ENCODE measurements at places on chromosomes 5 and 9.

DNA sequence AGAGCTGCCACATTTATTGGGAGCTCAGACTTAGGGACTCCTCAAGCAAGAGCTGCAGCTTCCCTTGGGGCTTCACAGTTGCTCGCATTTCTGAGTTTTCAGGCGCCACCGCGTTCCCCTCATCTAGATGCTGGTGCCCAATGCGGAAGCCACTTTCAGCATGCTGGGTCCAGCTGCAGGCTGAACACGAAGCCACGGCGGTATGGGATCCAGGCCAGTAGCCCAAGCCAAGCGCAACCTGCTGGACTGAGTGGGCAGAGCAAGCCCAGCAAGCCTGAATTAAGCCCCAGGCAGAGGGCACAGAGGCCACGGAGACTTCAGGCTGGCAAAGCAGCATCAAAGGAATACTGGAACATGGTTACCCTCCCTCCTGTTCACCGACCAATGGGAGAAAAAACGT is 391.5 kb downstream of the HTR1A start:
- no peaks in the 10 kb centered on the region for H3K27me3 ChIP-seq
- no peak overlapping the region for H3K4me3 ChIP-seq
- no peak for DNase-seq
- H3K36me3 ChIP-seq: no peaks in the 10 kb centered on the region
- H3K27ac ChIP-seq: no peak overlapping the region
- no peaks in the 10 kb centered on the region for H3K4me1 ChIP-seq

GRCh38 chr5:138698713-138699112 is 54.5 kb upstream of the CTNNA1 start:
- H3K4me3 ChIP-seq: no peak overlapping the region
- no peak overlapping the region for H3K27ac ChIP-seq
- H3K27me3 ChIP-seq: no peaks in the 10 kb centered on the region
- no peaks in the 10 kb centered on the region for H3K4me1 ChIP-seq

- no peaks in the 10 kb centered on the region for H3K27me3 ChIP-seq
- H3K27ac ChIP-seq: no peak overlapping the region
- no peak for DNase-seq
Measured at GRCh38 chr5:167953151-167953798, 338.2 kb upstream of the WWC1 start.

GRCh38 chr9:20314981-20315380 is 307.3 kb downstream of the MLLT3 start:
- no peak for DNase-seq
- H3K27ac ChIP-seq: no peak overlapping the region
- no peaks in the 10 kb centered on the region for H3K27me3 ChIP-seq
- H3K4me3 ChIP-seq: no peak overlapping the region
- H3K4me1 ChIP-seq: peaks cover 37% of the 10 kb centered on the region

- no peaks in the 10 kb centered on the region for H3K36me3 ChIP-seq
- no peaks in the 10 kb centered on the region for H3K4me1 ChIP-seq
- H3K27ac ChIP-seq: no peak overlapping the region
- peaks cover 63% of the 10 kb centered on the region for H3K27me3 ChIP-seq
Measured at GRCh38 chr9:113129884-113130283, 20.9 kb upstream of the SLC31A2 start.

- no peak overlapping the region for H3K4me3 ChIP-seq
- H3K4me1 ChIP-seq: no peaks in the 10 kb centered on the region
- H3K27ac ChIP-seq: no peak overlapping the region
Measured at GRCh38 chr5:81188962-81189361, 44.2 kb upstream of the CKMT2 start.

DNA sequence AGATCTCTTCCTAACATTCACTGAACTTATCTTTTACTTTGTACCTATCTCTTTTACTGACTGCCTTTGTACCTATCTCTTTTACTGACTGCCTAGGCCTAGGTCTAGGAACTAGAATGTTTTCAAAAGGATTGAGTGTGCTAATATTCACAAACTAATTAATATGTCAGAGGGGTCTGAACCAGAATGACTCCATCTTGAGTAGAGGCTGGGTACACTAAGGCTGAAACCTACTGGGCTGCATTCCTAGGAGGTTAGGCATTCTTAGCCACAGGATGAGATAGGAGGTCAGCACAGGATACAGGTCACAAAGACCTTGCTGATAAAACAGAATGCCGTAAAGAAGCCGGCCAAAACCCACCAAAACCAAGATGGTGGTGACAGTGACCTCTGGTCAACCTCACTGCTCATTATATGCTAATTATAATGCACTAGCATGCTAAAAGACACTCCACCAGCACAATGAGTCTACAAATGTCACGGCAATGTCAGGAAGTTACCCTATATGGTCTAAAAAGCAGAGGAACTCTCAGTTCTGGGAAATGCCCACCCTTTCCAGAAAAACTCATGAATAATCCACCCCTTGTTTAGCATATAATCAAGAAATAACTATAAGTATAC is 2.5 kb upstream of the RHOBTB3 start:
- H3K27me3 ChIP-seq: no peaks in the 10 kb centered on the region
- no peak for DNase-seq
- H3K4me3 ChIP-seq: no peak overlapping the region

DNA sequence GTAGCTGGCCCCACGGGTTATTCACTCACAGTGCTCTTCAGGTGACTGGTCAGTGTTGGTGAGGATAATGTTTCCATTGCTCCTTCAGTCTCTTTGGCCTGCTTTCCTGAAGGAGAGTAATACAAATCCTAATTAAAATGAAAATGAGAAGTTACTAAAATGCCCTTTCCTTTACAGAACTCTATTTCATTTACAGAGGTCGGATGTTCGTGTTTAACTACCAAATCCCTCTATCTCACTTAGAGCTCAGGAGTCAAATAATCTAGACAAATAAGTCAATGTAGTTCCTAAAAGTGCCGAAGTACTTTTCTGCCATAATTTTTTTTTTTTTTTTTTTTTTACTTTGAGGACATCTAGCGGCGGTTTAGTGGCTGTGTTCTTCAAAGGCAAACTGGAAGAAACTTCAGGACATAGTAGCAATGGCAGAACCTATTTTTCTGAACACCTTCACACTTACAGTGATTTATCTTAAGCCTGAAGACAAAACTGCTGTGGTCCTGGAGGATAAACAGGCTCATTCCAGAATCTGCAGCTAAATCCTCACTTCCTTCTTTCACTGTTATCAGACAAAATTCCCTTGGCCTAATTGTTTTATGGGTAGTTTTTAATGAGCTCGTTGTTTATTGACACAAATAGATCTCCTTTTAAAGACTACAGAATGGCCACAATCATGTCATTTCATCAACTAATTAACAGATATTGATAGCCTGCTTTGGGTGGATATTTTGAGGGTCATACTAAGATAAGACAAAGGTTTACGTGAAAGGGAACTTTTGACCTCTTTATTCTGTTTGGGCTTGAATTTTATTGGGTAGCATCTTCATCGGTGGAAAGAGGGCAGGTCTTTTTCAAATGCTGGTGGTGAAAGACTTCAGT is 207.6 kb upstream of the DMRTA1 start:
- H3K27ac ChIP-seq: no peak overlapping the region
- DNase-seq: no peak
- H3K4me3 ChIP-seq: no peak overlapping the region
- H3K36me3 ChIP-seq: no peaks in the 10 kb centered on the region

DNA sequence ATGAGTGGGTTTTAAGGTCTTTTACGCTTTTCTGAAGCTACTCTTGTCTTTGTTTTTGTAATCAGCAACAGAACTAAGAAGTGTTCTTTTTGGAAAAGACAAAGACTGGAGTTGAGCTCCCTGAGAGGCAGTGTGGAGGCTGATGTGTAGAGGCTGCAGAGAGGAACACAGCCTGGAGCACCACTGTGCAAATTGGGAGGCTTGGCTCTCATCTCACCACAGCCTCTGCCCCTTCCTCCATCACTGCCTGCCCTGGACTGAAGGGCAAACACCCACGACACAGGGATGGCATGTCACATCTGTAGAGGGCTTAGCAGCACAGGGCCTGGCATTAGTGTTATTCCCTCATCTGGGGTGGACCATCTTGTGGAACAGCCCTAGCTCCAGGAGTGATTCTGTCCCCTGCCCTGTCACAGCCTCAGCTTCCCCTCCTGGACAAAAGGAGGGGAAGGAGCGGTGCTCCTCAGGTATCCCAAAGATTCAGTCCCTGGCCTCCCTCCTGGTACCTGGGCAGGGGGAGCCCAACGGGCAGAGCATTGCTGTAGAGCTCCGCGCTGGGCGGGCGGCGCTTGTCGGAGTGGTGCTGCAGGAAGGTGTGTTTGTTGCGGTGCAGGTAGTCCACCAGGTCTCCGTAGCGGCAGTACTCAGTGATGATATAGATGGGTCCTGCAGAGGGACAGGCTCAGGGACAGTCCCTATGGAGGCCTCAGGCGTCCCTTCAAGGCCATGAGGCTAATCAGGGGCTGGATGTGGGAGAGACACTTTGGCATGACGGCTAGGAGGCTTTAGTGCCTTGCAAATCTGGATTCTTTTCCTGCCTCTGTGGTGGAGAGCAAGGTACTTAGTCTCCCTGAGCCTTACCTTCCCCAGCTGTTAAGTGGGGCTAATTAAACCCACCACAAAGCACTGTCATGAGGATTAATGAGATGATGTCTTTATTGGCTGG is 32.8 kb downstream of the PDGFRB start:
- DNase-seq: no peak
- no peaks in the 10 kb centered on the region for H3K36me3 ChIP-seq
- H3K27ac ChIP-seq: no peak overlapping the region
- no peak overlapping the region for H3K4me3 ChIP-seq
- no peaks in the 10 kb centered on the region for H3K27me3 ChIP-seq
- H3K4me1 ChIP-seq: no peaks in the 10 kb centered on the region

GRCh38 chr9:21811914-21812313 is 9.5 kb downstream of the MTAP start:
- no peaks in the 10 kb centered on the region for H3K4me1 ChIP-seq
- H3K27me3 ChIP-seq: no peaks in the 10 kb centered on the region
- no peak overlapping the region for H3K4me3 ChIP-seq
- peaks cover under 1% of the 10 kb centered on the region for H3K36me3 ChIP-seq

GRCh38 chr5:30505014-30505886 is 688.2 kb upstream of the CDH6 start:
- DNase-seq: no peak
- no peaks in the 10 kb centered on the region for H3K27me3 ChIP-seq
- H3K4me1 ChIP-seq: no peaks in the 10 kb centered on the region
- H3K4me3 ChIP-seq: no peak overlapping the region
- H3K36me3 ChIP-seq: no peaks in the 10 kb centered on the region

GRCh38 chr5:149019679-149020078 is 43.2 kb downstream of the SH3TC2 start:
- H3K27me3 ChIP-seq: no peaks in the 10 kb centered on the region
- no peaks in the 10 kb centered on the region for H3K36me3 ChIP-seq
- no peak overlapping the region for H3K27ac ChIP-seq
- H3K4me1 ChIP-seq: no peaks in the 10 kb centered on the region
- no peak for DNase-seq

DNA sequence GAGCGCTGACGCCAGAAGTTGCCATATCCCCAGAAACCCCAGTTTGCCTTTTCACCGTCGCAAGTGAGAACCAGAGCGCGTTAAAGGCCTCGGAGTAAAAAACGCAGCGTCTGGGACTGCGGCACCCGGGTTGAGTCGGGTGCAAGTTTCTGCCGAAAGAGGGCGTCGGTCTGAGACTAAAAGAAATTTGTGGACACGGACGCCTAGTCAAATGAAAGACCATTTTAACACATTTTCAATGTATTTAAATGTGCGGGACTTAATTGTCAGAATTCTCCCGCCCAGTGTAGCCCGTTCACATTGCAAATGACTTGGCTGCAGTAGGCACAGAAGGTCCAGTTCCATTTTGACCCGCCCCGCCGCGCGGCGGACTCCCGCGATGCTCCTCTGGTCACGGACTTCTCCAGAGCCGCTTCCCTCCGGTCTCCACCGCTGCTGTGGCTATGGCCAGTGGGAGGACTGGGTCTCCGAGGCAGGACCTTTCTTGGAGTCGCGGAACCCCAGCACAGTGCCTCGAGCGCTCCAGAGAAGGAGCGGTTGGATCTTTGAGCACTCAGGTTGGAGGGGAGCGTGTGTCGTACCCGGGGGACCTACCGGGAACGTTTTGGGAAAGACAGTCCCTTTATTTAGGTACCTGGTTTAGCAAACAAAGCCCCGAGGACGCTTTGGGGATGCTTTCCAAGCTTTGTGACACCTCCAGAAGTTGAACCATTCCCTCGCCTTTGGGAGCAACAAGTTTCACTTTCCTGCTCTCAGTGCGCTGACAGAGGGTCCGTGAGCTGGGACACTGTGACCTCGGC is 1.2 kb upstream of the NPR3 start:
- H3K36me3 ChIP-seq: no peaks in the 10 kb centered on the region
- H3K27ac ChIP-seq: peak overlapping the region; percentile 89
- DNase-seq: no peak
- H3K27me3 ChIP-seq: no peaks in the 10 kb centered on the region
- peak overlapping the region; percentile 67 for H3K4me3 ChIP-seq
- peaks cover 12% of the 10 kb centered on the region for H3K4me1 ChIP-seq

DNA sequence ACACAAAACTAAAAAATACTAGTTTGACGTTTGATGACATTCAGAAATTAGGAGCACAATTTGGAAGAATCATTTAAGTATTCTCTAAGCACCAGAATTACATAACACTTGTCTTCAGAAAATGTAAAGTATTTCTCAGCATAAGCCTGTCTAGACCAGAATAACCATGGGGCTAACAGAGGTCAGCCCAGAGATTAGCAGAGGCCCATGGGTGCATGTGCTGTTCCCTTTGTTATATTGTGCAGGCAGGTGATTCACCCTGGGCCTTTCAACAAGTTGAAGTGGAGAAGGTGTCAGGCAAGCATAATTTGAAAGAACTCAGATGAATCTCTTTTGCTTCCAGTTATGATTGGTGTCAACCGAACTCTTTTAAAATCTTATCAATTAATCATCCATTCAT is 227.9 kb downstream of the LURAP1L start:
- H3K4me3 ChIP-seq: no peak overlapping the region
- no peaks in the 10 kb centered on the region for H3K36me3 ChIP-seq
- H3K27me3 ChIP-seq: no peaks in the 10 kb centered on the region
- H3K4me1 ChIP-seq: peaks cover 12% of the 10 kb centered on the region
- no peak for DNase-seq

DNA sequence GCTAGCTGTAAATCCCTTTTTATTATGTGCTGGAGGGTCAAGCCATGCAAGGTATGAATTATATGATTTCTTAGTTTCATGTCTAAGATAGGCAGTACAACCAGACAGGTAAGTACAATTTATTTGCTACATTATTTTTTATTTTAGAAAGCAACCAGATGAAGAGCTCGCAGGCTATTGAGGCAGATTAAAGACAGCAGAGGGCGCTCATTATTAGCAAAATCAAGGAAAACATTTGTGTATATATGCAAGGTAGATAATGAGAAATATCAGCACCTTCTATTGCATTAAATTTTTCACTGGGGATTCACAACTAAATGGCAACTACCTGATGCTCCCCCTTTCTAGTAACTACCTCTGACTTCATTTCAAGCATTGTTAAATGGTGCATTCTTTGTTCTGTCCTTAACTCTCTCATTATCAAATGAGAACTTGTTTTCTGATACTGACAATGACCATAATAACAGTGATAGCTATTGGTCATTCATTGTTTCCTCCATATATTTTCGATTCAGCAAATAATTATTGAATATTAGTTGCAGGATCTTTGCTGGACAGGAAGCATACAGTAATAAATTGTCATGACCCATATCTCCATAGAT is 8.6 kb downstream of the SCGB3A2 start:
- no peak overlapping the region for H3K27ac ChIP-seq
- H3K27me3 ChIP-seq: no peaks in the 10 kb centered on the region
